ENCODE measurements at places on chromosomes 1 and 21.

GRCh38 chr1:11731691-11732283, 4.1 kb upstream of the AGTRAP start:
- no peak for DNase-seq

GRCh38 chr1:204651843-204652421, 33.6 kb downstream of the LRRN2 start:
- DNase-seq: no peak

- DNase-seq: no peak
Measured at GRCh38 chr1:118481126-118481525, 296.1 kb upstream of the SPAG17 start.

DNA sequence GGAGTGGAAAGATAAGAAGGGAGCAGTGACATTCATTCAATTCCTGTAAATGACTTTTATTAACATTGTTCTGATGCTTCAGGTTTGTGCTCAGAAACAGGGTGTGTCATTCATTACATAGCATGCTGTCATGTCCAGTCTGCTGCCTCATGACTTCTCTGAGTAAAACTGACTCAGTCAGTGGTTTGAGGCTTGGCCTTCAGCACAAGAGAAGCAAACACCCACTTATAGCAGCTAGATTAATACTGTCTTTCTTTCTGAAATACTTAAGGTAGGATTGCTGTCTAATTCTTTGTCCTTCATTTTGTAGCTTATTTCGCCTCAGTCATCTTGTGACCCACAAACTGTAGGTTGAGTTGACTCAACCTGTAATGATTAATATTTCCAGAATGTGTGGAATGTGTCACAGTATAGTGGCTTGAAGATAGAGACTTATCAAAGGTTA, 32.9 kb downstream of the RASAL2 start:
- DNase-seq: no peak

DNA sequence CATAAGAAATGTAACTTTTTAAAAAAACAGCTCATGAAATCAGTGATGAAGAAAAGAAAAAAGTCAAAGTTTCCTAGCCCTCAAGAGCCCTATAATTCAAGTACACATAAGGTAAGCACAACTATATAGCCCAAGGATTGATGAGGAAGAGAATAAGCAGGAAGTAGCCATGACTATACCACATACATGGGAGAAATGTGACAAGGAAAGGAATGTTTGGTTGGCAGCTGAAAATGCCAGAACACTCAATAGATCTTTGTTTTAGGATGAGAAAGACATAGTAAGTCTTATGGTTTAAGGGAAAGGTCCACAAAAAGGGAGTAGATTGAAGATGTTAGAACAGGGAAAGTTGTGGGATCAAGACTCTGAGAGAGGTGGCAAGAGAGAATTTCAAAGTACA, 5.7 kb downstream of the DOCK7 start:
- DNase-seq: no peak

DNA sequence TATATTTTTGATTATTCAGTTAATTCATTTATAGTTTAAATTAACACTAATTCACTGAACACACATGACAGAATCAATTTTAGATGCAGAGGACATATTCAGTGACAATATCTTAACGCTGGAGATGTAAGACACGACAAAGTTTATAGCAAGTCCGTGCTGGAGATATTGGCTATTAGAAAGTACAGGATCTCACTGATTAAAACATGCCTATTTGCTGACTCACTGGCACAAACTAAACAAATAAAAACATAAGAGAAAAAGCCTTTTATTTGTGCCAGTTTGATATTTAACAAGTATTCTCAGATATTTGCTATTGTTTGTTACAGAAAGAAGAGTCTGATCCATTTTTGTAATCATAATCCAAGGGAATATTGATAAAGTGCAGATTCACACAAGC, 1122.9 kb upstream of the B3GALT2 start:
- no peak for DNase-seq

DNA sequence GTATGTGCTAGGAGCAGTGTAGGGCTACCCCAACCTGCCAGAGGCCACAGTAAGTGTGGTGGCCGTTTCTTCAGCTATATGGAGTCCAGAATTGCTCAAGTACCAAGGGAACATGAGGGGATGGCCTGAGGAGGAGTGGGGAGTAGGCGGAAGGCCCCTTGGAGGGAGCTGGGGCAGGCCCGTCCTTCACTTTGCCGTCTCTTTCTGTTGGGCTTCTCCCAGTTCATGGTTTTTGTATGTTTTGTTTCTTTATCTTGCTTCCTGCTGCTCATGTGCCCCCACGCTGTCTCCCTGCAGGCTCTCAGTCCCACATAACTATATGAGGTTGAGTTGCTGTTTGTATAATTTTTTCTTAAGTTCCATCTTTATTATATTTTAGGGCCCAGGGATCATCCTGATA, 5.9 kb upstream of the DPH2 start:
- DNase-seq: no peak

DNA sequence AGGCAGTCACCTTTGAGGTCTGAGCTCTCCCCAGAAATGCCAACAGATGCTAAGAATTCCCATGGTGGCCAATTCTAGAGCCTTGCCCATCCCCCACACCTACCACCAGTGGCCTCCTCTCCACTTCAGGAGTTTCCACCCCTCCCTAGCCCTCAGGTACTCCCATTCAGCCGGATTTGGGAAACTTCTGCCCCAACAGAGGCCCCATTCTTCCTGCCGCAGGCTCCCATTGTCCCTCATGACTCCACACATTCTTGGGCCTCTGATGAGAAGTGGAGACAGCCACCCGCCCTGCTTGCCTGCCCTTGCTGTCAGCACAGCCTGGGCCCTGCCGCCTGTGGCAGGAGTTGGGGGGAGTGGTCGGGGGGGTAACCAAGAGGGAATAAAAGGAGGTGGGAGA, 4.6 kb downstream of the BLACAT1 start:
- no peak for DNase-seq

DNA sequence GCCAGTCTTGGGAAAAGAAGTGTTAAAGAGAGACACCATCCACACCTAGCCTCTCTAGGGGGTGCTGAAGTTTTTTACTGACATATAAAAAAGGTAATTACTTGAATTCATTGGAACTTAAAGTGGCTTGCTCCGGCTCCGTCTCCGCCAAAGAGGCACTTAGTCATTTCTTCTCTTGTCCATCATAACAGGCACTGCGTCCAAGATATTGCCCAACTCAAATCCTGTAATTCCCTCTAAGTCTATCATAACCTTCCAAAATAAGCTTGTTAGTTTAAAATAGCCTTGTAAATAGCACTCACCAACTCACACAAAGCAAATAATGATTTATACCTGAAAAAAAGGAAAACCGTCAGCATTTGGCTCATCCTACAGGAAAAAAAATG, 160.5 kb downstream of the ZBTB18 start:
- no peak for DNase-seq

- peak; percentile 26 for DNase-seq
Measured at GRCh38 chr1:17335821-17336710, 28.1 kb downstream of the PADI4 start.

DNA sequence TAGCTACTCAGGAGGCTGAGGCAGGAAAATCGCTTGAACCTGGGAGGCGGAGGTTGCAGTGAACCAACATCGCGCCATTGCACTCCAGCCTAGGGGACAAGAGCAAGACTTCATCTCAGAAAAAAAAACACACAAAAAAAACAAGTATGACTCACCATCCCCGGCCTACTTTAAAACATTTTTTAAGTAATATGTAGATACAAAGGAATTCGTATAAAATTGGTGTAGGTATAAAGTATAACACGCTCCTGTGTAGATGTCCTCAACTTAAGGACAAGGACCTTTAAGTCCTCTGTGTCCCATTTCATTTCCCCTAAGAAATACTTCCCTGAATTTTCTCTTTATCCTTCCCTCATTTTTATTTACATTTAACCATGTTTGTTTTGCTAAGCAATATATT, 73.4 kb upstream of the PKN2 start:
- no peak for DNase-seq

- DNase-seq: peak; percentile 16
Measured at GRCh38 chr1:1858382-1859086, 32.4 kb downstream of the GNB1 start.

DNA sequence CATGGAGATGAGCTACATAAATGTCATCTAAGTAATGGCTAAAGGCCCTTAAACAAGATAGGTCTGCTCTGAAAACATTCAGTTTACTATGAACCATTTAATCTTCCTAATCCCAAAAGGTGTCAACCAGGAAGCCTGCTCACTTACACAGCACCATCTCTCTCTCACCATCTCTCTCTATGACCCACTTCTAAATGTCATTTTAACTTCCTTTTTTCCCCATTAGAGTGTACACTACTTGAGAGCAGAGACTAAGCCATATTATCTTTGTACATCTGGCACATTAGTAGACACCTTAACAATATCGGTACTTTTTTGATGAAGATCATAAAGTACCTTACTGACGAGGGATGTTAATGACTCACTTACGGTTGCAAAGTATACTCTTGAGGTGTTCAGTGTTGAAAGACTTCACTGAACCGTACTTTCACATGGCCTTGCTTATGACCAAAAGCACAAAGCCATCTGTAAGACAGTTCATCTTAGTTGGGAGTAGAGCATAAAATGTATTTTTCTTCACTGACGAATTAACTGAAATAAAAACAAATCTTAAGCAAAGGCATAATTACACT, 25.4 kb downstream of the FBXO42 start:
- no peak for DNase-seq

GRCh38 chr1:221815660-221816059, 73.8 kb upstream of the DUSP10 start:
- DNase-seq: no peak

DNA sequence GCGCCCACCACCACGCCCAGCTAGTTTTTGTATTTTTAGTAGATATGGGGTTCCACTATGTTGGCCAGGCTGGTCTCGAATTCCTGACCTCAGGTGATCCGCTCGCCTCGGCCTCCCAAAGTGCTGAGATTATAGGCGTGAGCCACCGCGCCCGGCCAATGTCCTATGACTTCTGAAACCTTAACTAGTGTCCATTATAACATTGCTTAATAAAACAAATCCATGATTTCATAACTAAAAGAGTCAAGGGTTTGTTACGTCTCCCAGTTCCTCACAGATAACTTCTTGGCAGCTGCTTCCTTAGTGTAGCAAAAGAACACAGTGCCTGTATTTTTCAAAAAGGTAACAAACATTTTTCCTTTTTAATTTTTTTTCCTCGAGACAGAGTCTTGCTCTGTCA, 53.6 kb downstream of the FBXO42 start:
- DNase-seq: no peak

DNA sequence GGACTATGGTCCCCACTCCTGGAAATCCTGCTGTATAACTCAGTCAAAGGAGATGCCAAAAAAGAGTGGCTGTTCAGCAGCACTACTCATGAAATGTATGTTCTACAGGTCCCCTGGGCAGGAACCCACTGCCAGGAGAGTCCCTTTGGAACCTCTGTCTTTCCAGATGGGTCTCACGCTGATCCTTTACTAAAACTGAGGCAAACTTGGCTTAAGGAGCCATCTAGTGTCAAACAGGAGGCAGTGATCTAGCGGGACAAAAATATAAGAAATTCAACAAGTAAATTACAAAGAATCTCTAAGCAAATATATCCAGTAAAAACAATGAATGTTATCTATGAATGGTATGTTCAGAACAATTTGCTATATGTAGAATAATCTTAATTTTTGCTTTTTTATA, 80.5 kb upstream of the PRMT6 start:
- DNase-seq: no peak

- no peak for DNase-seq
Measured at GRCh38 chr1:42318601-42319000, 16.4 kb downstream of the FOXJ3 start.

DNA sequence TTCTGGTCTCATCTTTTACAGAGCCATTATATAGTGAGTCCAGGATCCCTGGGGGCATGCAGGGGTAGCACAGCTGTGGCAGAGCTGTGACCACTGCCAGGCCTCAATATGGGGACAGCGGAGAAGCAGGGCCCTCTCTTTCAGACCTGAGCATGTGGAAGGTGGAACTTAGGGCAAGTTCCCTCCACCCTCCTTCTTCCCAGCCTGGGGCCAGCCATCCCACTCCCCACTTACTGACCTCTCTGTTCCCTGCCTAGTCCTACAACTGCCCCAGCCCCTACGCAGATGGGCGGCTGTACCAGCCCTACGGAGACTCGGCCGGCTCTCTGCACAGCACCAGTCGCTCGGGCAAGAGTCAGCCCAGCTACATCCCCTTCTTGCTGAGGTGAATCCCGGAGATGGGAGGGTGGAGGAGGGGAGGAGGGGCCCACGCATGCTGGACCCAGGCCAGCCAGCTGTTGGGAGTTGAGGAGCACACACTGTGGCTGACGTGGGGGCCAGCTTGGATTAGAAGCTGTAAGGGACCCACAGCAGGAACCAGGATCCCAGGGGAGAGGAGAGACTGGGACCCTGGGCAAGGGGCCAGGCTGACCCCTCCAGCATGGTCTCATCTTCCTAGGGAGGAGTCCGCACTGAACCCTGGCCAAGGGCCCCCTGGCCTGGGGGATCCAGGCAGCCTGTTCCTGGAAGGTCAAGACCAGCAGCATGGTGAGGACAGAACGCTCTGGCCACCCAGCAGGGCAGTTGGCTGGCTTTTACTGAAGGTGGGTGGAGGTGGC, 10.7 kb downstream of the PSRC1 start:
- no peak for DNase-seq

DNA sequence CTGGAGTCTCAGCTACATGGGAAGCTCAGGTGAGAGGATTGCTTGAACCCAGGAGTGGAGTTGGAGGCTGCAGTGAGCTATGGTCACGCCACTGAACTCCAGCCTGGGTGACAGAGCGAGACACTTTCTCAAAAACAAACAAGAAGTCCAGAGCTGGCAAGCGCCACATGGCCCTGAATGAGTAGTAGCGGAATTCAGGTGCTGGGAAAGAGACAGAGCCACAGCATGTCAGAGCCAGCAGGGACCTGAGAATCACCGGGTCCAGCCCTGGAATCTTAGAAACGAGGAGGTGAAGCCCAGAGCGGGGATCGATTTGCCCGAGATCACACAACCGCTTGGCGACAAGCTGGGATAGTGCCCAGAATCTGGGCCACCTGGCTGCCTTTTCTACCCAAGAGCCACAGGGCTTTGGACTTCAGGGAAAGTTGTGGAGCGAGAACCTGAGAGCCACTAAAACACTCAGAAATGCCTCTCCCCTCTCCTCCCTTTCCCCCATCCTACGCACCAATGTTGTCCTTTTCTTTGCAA, 9.8 kb downstream of the ARL8A start:
- DNase-seq: no peak

GRCh38 chr1:200182701-200183100, 155.2 kb downstream of the NR5A2 start:
- no peak for DNase-seq

DNA sequence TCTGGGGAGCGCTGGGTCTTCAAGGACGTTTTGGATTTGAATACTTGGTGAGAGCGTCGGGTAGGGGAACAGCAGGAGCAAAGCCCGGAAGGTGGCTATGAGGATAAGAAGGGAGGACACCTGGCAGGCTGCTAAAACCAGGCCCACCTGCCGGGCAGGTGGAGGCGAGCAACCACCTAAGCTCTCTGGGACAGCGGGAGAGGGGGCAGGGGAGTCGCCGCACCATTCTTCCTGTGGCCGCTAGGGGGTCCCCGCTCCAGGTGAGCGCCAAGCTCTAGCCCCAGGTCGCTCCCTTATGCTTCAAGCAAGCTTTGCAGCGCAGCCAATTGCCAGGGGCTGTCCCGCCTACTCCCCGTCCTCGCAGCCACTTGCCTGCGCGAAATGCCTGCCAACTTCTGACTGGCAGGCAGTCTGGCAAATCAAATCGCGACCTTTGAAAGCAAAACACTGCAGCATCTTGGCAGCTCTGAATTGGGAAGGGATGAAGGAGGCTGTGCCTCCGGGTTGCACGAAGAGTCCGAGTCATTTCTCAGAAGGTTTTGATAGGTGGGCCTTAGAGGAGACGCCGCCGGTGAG, at the start of gene NIPAL3:
NIPAL3 (plus strand) TSS at position 469 of the 576 bp plus-strand sequence. CDS start 3,746 bp downstream, outside the sequence.
- DNase-seq: peak; percentile 95

GRCh38 chr1:246210756-246211155, 296.3 kb downstream of the SMYD3 start:
- DNase-seq: no peak

- DNase-seq: no peak
Measured at GRCh38 chr1:159171688-159172501, 480 bp downstream of the CADM3 start.
